Foreskin melanocyte (primary cell): ENCODE measurements at places on chromosomes 13 and 19.

GRCh38 chr19:5037936-5038335, 69.0 kb downstream of the KDM4B start:
- DNase-seq: no peak

DNA sequence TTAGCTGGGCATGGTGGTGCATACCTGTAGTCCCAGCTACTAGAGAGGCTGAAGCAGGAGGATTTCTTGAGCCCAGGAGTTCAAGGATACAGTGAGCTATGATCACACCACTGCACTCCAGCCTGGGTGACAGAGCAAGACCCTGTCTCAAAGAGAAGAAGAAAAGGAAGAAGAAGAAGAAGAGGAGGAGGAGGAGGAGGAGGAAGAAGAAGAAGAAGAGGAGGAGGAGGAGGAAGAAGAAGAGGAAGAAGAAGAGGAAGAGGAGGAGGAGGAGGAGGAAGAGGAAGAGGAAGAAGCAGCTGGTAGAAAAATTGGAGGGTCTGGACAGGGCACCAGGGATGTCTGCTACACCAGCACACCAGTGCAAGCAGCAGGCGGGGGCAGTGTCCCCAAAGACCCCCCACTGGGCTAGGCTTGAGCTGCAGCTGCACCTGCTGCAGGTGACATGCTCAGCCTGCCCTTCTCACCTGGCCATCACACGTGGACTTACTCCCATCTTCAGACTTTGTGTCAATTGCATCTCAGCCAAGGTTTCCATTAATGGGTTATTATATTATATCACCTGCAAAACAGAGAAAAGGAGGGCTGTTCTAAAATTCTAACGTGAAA, 180.9 kb upstream of the ZNF507 start:
- no peak for DNase-seq

DNA sequence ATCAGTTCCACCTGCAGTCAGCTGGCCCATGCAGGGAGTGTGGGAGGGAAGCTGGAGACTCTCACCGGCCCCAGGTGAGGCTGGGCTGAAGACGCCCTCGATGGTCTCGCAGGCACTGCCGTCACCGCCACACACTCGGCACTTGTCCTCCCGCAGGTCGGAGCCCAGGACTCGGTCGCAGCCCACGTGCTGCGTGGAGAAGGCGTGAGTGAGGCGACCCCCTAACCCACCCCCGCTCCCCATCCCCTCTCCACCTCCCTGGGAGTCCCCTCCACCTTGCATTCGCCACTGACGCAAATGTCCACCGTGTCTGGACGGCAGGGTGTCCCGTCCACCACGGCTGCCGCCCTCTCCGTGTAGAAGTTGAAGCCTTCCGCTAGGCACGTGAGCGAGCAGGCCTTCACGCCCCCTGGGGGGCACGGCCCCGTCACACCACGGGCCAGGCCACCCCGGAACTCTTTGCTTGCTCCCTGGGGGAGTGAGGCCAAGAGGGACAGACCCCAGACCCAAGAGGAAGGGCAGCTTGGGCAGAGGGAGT, 12.0 kb upstream of the MYO1F start:
- no peak for DNase-seq

DNA sequence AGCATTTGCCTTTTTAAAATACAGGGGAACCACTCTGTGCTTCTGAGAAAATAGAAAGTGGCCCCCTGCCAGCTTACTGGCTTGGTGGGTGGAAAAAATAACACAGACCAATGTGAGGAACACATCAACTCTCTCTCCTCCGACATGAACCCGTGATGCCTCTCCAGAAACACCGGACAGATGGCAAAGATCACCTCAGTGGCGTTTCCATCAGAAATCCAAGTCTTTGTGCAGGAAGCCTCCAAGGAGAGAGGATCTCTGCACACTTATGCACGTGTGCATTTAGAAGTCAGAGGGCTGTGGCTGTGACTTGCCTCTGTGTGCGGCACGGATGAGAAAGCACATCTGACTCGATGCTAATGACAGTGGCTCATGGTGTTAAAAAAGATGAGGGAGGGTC, 112.3 kb upstream of the KLF12 start:
- no peak for DNase-seq

- DNase-seq: peak; percentile 38
Observed at GRCh38 chr19:41376241-41376997, at the start of gene TMEM91. TSS of gene TMEM91 (plus strand) at chr19:41376533. CDS start at chr19:41378310, 1,777 bp downstream.

- DNase-seq: no peak
Observed at GRCh38 chr19:1065606-1066109, 1.3 kb upstream of the ARHGAP45 start.

DNA sequence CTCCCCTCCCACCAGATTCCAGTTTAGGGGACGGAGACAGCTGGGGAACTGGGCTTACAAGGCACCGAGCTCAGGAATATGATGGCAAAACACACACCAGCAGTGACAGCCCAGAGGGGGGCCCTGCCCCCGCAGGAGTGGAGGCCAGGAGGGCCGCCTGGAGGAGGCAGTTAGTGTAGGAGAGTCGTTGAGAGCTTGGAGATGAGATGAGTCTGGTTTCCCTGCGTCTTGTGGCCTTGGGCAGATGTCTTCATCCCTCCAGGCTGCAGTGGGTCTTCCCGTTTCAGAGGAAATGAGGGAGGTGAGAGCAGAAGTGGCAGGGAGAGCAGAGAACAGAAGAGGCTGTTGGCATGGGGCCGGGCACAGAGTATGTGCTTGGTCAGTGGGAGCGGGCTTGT, 4.9 kb downstream of the CELF5 start:
- no peak for DNase-seq

GRCh38 chr19:16098416-16098768, 13.3 kb upstream of the RAB8A start:
- DNase-seq: no peak

DNA sequence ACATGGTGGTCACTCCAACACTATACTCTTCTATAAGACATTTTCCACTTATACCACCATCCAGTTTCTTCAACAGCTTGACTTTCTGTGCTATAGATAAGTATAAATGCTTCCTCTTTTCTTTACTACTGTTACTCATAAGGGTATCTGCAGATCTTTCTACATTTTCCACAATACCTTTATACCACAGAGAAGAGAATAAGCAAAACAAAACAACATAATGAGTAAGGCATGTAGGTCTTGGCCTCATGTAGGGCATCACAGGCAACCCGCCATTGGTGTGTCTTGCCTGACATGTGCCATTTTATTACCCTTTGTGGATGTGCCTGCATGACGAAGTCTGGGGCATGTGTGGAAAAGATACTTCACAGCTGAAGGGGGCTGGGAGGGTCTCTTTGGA, 265.3 kb upstream of the STARD13 start:
- no peak for DNase-seq

- no peak for DNase-seq
Observed at GRCh38 chr19:13957051-13957450, 4.7 kb downstream of the DCAF15 start.

GRCh38 chr19:47350630-47351029, 1.5 kb downstream of the DHX34 start:
- DNase-seq: no peak

- no peak for DNase-seq
Observed at GRCh38 chr13:32426191-32426989, 1.5 kb downstream of the N4BP2L1 start.

GRCh38 chr19:13840305-13841085, 36.4 kb upstream of the NANOS3 start:
- peak; percentile 63 for DNase-seq

- DNase-seq: no peak
Observed at GRCh38 chr13:86608701-86609100, 809.5 kb upstream of the SLITRK6 start.

- no peak for DNase-seq
Observed at GRCh38 chr19:47444388-47444821, 25.1 kb upstream of the MEIS3 start.

GRCh38 chr13:93270769-93271742, 44.4 kb downstream of the GPC6 start:
- DNase-seq: no peak

DNA sequence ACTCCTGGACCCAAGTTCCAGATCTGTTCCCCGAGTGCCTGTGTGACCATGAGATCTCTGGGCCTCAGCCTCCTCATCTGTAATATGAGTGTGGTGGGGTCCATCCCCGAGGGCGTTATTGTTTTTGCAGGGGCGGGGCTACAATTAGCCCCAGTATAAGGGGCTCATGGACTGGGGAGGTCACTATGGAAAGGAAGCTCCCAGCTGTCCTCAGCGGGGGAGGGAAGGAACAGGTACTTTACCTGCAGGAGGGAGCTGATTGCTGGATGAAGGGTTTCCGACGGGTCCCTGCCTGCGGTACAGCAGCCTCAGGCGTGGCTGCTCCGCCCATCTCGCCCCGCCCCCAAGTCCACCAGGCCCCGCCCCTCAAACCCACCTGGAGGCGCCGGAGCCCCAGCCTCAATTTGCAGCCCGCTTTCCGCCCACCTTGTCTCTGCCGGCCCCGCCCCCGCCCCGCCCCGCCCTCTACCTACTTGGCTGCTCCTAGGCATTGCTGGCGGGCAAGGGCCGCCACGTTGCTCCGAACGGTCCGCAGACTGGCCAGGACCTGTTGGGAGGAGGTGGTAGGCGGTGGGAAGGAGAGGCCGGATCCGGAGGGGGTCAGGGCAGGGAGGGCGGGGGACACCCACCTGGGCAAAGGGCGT, 5.5 kb downstream of the PDE4C start:
- DNase-seq: no peak

DNA sequence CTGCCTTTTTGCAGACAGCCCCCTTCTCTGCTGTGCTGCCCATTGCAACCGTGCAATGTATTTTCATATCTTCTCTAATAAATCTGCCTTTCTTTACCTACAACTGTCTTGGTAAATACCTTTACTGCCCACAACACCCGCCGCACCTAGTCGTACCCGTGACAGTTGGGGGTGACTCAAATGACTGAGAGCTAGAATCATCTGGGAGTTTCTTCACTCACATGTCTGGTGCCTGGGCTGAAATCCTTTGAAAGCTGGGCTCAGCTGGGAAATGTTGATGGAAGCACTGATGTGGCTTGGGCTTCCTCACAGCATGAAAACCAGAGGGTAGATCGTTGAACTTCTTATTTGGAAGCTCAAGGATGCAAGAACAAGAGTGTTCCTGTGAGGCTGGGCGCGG, 2.8 kb upstream of the PNMA8A start:
- DNase-seq: no peak

- peak; percentile 24 for DNase-seq
Observed at GRCh38 chr19:41785653-41786052, 10.7 kb upstream of the CEACAM3 start.

DNA sequence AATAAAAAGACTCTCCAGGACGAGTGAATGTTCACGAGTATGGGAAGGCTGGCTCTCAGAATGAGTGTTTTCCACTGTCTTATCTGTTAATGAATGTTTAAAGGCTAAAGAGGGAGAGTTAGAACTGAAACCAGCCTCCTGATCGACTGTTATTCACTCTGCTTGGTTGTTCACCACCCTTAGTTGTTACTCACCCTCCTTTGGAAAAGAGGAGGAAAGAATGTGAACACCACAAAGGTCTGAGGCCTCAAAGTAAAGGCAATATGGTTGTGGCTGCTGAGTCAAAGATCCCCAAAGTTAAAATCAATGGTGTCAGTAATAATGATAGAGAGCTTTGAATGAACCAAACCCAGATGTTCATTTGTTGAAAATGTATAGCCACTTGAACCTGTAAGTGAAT, 1793.2 kb upstream of the PCDH20 start:
- no peak for DNase-seq

DNA sequence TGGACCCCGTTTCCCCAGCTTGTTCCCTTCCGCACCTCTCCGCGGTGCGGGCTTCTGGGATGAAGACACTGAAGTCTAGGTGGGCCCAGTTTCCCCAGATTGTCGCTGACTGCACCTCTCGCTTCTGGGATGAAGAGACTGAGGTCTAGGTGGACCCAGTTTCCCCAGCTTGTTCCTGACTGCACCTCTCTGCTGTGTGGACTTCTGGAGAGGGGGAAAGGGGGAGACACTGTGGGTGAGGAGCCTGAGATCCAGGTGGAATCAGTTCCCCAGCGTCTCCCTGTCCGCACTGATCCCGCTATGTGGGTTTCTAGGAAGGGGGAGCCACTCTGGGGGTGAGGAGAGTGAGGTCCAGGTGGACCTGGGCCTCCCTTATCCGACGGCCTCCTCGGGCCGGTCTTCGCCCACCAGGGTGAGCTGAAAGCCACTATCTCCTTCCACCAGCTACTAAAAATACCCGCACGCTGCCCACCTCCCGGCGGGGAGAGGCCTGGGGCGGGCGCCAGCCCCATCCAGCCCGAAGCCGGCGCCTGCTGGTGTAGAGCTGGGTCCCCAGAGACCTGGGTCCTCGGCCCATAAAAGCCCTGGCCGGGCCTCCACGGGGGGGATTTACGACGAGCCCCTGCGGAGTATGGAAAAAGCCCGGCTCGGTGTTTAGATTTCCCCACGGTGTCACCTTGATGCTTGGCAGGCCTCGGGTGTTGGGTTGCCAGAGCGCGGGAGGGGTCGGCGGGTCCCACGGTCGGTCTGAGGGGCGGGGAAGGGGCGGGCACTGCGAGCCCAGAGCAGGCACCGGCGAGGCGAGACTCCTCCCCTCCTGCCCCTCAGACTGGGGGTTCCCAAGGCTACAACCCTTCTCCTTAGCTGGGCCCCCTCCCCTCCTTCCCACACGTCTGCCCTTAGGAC, 10.6 kb downstream of the FUT6 start:
- no peak for DNase-seq

GRCh38 chr13:60482012-60482411, 85.0 kb downstream of the TDRD3 start:
- no peak for DNase-seq

DNA sequence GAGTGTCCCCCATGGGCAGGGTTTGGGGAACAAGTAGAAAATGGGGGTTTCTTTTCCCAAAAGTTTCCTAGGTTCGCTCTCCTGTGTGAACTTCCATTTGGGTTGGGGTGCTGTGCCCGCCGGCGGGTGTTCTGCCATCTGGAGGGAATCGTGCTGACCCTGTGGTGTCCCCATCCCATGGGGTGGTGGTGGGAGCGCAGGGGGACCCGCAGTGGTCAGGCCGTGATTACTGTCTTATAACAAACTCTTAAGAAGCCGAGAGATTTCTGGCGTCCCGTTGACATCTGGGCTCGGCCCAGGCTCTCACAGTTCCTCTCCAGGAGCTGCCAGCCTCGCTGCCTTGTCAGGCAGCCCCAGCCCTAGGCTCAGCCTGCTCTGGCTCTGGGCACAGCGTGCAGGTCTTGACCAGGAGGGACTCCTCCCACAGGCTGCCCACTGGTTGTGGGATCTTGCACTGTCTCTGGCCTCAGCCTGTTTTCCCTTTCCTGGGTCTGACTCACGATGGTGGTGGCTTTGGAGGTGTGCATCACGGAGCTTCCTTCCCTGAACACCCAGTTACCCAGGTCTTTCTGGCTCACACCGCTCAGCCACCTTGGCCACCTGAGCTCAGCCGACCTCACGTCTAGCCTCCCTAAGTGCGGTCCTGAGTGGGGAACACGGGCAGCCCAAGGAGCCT, 34.5 kb downstream of the PLEKHJ1 start:
- DNase-seq: no peak

- no peak for DNase-seq
Observed at GRCh38 chr13:20024702-20025101, 66.2 kb downstream of the ZMYM2 start.

DNA sequence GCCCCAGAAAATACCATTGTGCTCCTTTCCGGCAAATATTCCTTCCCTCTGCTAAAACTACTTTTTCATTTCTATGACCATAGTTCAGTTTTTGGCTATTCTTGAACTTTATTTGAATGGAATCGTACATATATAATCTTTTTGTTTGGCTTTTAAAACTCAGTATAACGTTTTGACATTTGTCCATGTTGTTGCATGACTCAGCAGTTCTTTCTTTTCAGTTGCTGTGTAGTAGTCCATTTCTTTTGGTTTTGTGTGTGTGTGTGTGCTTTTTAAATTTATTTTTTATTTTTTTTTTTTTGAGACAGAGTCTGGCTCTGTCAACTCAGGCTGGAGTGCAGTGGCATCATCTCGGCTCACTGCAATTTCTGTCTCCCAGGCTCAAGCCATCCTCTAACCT, 35.0 kb downstream of the ITM2B start:
- no peak for DNase-seq

- no peak for DNase-seq
Observed at GRCh38 chr19:45145270-45146189, 15.3 kb downstream of the NKPD1 start.
